ENCODE measurements at places on chromosomes 2 and 18. TPM values are rescaled to one million over a fixed set of nuclear protein-coding genes. Genes with fewer than 3 reads are reported as not detected.
A peak's percentile ranks its signal among the peaks of the same experiment; 100 is the strongest.

- DNase-seq = no peak
Measured at GRCh38 chr18:57523171-57523956, 63.1 kb downstream of the FECH start.

- no peak for DNase-seq
Measured at GRCh38 chr2:109193807-109194619, 65.0 kb downstream of the SH3RF3 start.

- peak; percentile 62 for DNase-seq
Measured at GRCh38 chr2:68925295-68925896, 27.3 kb downstream of the GKN2 start.

Gene TTN
- total RNA-seq = not detected

Gene LRRC30
- total RNA-seq = not detected

DNA sequence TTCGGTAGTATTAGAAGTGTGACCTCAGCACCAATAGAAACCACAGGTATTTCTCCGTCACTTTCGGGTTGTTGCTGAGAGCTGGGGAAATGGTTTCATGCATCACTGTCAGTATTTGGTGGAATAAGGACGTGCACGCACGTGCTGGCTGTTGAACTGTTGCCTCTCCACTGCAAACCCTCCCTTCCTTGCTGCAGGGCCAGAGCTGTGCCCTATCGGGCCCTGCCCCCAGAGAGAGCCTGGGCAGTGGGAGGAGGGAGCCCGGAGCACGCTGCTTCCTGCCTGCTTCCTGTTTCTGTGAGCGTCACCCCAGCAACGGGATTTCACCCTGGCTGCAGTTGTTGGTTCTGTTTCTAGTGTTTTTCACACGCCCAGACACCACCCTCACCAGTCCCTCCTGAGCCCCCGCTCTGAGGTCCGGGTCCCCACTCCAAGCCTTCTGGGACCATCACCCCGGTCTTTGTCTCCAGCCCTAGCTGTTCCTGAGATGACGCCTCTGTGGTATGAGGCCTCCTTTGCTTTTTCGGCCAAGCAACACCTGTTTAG, 47.4 kb downstream of the LRRFIP1 start:
- peak; percentile 86 for DNase-seq

Measured in GM23248 (cell line).